Stimulated activated CD4-positive, alpha-beta T cell treated with anti-CD3 and anti-CD28 coated beads, Interleukin-1b, Interleukin-23, amount 100 ng/mL, for 1 hour (primary cell): ENCODE measurements at places on chromosomes 5 and 9.

GRCh38 chr5:147616421-147616820, 106.6 kb upstream of the DPYSL3 start:
- DNase-seq: no peak

DNA sequence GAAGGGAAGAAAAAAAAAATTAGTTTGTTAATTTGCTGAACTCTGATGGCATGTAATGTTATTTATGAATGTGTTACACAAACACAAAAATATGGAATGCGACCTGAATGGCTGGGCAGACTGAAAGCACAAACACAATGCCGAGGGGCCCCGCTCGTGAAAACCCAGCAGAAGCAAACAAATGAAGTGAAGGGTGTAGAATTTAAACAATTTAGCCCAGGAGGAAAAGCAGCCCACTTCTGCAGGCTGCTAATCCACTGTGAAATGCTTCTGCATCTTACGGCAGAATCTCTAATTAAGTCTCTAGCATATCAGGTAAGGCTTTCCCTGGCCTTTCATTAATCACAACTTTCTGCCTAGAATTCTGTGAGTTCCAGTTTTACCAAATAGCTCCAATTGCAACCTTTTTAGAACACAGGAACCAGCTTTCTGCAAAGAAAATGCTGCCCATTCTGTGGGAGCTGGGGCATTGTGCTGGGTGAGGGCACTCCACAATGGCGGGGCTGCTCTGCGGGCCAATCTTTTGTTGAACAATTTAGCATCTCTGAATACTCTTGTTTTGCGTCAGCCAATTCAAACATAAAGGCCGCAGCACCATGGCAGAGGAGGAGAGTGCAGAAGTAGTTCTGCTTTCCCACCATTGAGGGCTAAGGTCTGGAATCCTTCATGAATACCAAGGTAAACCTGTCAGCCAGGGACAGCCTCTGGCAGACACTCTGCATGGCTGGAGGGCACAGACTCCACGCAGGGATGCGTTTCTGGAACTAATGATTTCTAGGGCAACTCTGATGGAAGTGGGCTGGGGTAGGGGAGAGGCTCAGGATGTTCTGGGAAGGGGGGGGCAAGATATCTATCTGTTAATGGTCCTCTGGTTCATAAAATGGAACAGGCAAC, 66.4 kb downstream of the PTCH1 start:
- no peak for DNase-seq

- no peak for DNase-seq
Measured at GRCh38 chr9:38319496-38320173, 72.9 kb upstream of the ALDH1B1 start.

GRCh38 chr5:117013280-117013877, 438.8 kb upstream of the SEMA6A start:
- no peak for DNase-seq

DNA sequence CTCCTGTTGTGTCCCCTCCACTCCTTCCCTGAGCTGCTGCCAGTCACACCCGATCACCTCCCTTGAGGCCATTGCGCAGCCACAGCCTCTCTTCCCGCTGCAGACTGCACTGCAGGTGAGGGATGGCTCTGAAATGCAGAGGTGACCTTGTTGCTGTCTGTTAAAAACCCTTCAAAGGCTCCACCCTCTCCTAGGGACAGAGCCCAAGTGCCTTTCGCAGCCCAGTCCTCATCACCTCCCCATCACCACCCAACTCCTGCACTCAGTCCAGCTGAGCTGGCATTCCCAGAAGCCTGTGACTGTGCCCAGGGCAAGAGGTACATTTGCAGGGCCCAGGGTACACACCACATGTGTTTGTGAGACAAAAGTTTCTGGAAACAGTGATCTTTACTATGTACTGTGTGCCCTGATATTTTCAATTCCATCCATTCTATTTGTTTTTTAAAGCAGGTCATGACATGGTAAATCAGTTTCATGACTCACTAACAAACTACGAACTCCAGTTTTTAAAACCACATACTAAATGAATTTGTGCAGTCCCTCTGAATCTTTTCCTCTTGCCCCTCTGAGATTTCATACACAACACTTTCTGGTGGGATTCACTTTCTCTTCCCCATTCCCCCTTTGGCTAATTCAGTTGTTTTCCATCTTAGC, 73.0 kb upstream of the SPOCK1 start:
- DNase-seq: no peak

DNA sequence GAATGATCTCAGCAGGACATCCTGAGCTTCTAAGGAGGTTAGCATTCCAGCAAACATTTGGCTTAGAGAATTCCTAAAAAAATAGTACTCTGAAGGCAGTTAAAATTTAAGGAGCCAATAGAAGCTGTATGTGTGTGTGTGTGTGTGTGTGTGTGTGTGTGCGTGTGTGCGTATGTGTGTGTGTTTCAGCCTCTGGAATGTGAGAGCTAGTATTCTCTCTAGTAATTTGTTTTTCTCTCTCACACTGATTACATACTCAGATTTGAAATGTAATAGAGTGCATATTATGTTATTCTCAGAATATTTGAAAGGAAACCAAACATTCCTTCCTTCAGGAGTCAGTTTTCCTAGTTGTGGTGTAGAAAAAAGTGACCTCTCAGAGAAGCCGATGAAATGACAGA, 279.6 kb downstream of the TMEM38B start:
- no peak for DNase-seq

GRCh38 chr5:168570490-168571328, 8.5 kb downstream of the PANK3 start:
- DNase-seq: no peak

- DNase-seq: no peak
Measured at GRCh38 chr5:16976625-16977008, 40.5 kb upstream of the MYO10 start.

DNA sequence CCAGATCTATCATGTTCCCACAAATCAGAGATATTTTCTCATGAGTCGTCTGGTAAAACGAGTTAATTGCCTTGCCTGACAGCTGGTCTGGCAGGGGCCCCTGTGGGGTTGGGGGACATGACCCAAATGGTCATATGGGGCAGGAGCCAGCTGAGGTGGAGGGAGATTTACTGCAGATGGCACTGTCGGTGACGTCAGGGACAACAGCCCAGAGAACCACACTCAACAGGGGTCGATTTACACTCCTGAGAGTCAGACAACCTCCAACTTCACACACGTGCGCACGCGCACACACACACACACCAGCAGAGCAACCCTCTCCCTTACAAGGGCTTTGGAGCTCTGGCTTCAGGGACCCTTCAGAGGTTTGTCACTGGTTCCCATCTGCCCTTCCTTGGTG, 23.4 kb upstream of the GABRP start:
- no peak for DNase-seq

GRCh38 chr5:151451626-151452520, 4.5 kb downstream of the SLC36A1 start:
- no peak for DNase-seq

DNA sequence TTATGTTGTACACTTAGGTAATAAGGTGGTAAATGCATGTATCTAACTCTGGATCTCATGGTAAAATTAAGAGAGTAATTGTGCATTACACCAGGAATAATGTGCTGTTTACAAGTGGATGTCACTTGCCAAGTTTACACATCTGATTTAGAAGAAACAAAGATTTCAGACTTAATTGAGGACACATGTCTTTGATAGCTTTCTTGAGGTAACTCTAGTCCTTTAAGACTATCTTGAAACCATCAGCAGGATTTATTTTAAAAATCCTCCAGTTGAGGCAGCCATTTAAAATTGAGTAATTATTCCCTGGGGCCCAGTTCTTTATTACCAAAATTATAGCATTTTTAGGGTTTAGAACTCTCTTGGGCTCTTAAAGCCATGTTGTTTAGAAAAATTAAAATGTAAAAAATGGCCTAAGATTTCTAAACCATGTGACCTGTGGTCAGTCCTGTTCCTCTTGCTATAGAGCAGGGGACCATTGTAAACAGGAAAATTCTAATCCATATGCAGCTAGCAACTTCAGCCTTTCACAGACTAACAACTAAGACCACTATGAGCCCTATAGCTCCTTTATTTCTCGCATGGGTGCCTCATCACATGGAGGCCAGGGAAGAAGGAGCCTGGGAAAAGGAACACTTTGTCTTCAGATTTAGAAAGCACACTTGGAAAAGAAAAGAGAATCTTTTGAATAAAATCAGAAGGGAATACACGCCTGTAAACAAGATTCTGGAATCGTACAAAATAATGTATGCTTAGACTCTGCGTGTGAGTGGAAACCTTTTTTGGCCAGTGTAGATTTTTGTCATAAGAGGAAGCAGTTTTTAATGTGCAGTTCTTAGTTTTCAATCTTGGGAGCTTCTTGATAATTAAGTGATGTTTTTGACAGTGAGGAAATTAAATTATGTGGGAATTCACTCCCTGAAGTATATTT, 71.2 kb downstream of the ZSWIM6 start:
- DNase-seq: no peak

GRCh38 chr5:120365656-120366446, 98.2 kb upstream of the PRR16 start:
- no peak for DNase-seq

DNA sequence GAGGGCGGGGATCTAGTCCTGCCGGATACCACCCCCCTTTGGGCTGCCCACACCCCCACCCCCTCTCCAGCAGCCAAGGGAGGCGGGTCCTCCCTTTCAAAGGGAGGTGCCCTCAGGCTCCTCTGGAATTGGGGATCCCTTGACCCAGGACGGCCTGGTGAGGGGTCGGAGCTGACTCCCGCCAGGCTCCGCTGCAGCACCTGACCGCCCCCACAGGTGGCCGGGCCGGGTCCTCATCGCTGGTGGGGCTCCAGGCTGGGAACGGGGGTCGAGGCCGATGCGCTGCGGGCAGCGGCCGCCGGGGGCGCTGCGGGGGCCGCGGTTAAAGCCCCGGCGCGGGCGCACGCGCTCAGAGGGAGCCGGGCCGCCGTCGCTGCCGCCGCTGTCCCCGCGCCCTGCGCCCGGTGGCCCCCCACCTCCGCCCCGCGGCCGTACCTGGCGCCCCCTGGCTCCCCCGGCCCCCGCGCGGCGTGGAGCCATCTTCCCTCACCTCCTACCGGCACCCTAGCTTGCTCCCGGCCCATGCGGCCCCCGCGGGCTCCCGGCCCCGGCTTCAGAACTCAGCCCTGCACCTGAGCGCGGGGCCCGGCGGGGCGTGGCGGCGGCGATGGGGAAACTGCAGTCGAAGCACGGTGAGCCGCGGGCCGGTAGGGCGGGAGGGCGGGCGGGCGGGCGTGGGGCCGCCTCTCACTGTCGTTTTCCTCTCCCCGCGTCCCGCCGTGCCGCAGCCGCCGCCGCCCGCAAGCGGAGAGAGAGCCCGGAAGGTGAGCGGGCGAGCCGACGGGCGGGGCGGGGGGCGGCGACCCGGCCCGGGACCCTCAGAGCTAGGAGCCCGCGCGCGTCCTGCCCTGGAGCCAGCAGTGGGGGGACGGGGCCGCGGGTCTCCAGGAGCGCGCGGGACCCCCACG, at the start of gene NKD2:
NKD2 (plus strand) TSS at position 352 of the 908 bp plus-strand sequence; CDS start at position 608, 256 bp downstream.
- DNase-seq: peak; percentile 38

DNA sequence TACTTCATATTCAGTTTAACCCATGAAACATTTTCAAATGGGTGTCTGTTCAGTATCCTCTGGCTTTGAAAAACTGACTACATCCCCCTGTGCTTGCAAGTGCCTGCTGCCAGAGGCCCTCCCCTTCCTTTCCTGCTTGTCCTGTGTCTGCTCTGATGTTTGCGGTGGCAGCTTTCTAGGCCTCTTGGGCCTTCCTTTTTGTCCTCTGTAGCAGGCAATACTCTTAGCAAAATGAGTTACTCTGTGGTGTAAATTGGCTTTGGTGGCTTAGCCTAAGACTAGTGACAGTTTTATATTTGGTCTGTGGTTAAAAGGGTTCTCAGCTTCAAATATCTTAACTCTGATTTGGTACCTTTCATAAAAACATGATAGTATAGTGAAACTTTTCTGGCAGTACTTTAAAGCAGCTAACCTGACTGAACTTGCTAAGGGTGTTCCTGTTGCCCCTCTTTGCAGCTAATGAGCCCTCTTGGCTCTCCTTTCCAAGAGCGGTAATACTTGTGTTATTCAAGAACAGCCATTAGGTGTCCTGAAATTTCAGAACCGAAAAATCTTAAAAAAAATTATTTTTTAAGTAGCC, 76.6 kb downstream of the GOLM1 start:
- DNase-seq: no peak

DNA sequence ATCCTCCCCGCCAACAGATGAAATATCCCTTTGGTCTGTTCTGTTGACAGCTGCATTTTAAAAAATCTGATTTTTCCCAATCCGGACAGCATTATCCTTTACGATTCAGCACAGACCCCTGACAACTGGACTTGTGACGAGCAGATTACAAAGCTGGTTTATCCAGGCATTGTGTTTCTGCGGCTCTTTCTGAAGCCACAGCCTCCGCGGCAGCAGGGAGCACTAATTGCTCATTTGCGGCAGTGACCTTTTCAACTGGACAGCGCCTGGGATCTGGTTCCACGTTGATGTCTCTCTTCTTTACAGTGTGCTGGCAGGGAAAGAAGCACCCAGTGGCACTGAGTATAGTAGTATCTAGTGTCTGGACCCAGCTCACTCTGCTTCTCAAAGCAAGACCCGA, 351.2 kb downstream of the ZNF608 start:
- DNase-seq: no peak

DNA sequence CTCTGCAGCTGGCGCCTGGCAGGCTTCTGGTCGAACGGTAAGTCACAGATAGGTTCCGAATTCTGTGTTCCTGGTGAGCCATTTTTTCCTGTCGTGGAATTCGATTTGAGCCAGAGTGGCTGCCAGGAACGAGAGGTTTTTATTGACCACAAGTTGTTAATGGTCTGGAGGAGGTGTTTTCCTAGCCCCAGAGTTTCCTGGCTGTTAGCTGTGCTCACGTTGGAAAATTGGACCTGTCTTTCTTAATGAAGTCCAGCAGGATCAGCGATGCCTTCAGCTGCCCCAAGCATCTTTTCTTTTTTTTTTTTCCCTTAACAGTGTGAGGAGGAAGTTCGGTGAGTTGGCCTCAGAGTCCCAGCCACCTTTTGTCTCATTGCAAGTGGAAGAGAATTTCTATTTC, 62.9 kb downstream of the COL5A1 start:
- no peak for DNase-seq

DNA sequence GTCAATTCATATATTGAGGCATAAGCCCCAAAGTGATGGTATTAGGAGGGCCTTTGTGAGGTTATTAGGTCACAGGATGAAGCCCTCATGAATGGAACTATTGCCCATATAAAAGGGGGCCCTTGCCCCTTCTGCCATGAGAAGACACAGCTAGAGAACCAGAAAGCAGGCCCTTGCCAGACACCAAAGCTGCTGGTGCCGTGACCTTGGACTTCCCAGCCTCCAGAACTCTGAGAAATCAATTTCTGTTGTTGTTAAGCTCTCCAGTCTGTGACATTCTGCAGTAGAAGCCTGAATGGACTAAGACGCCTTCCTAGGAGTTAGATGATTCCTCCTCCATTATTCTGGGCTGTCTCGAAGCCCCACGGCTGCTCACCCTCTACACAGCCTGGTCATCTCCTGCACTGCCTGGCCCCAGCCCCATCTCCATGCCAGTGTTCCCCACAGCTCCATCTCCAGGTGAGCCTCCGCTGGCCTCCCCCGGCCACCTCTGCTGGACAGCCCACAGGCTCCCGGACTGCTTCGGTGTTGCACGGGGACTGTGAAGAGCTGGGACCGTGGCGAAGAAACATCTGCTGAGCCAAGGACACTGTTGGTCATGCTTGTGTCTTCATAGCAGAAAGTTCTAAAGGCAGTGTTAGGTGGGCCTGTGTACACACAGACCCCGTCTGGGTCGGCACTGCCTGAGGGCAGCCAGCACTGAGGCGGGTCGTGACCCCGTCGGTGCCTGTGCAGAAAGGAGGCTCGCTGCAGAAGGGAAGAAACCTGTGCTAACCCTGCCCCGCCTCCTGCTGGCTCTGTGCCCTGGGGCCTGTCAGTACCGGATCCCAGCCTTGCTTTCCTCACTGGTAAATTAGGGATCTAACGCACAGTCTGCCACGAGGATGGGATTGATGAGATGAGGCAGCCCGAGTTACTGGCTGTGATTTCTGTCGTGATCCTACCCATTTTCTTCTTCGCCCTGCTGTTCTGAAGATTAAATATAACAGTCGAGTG, 55.1 kb upstream of the CNOT6 start:
- no peak for DNase-seq
